ENCODE measurements at places on chromosomes 5 and 9. TPM values are rescaled to one million over a fixed set of nuclear protein-coding genes. Genes with fewer than 3 reads are reported as not detected.

DNA sequence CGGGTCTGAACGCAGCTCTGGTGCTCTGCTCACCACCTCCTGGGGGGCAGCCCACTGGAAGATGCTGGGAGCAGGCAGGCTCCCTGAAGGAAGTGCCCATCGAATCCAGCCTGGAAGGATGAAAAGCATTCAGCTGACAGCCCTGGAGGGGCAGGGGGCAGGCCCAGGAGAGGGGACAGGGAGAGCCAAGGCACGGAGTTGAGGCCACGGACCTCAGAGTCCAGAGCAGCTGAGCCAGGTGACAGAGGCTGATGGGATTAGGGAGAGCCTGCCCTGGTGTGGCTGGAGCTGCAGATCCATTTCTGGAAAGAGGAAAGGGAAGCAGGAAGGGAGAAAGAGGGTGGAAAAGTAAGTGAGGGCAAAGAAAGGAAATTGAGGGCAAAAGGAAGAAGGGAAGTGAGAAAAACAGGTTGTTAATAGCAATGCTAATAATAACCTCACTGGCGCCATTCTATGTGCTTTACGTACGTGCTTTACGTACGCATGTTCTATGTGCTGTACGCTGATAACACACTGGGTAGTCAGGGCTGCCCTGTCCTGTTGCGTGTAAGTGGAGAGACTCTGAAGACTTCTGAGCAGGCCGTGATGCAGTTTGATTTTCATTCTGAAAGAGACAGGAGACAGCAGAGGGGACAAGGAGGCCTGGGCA lies 52.6 kb downstream of the LMX1B start:
- no peak for DNase-seq

- no peak for DNase-seq
These were observed 150.8 kb downstream of the DOCK8 start for GRCh38 chr9:365436-365835.

GRCh38 chr5:157608972-157609565 lies 33.5 kb upstream of the ADAM19 start:
- DNase-seq: no peak

- no peak for DNase-seq
These were observed 62.3 kb downstream of the THBS4 start for GRCh38 chr5:80097451-80097850.

DNA sequence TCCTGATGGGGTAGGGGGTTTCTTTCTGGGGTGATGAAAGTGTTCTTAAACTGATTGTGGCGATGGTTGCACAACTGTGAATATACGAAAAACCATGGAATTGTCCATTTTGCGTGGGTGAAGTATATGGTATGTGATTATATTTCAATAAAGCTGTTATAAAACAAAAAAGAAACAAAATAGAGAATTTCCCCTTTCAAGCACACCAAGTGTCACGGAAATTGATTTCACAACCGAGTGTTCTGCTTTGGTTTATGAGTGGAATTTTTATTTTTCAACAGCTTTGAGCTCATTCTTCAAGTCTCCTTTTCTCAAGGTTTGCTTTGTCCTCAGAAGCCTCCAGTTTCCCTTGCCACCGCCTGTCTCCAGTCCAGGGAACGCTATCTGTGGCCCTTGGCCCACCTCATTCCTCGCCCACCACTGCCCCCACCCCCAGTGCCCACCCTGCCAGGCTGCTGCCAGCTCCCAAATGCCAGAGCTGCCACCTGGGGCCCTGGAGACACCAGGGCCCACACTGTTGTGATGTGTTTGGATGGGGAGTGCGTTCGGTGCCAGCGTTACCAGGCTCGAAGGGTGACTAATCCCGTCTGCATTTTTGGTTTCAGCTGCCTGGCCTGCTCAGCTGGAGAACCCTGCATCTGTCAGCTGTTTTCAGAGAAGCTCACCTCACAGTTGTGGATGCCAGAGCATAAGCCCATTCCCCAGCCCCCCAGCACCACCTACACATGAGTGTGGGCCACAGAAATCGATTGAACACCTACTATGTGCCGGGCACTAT lies 30.4 kb downstream of the DUSP1 start:
- peak; percentile 72 for DNase-seq

GRCh38 chr5:138102454-138103318 lies 18.9 kb downstream of the WNT8A start:
- DNase-seq: no peak

SLC34A3 gene
- not detected for total RNA-seq

TSSK1B gene
- 2.1 TPM for total RNA-seq

PCDHB6 gene
- 1.6 TPM for total RNA-seq

Data from ureter (tissue), 1 donor.